Aorta (tissue), 5 donors: ENCODE measurements at places on chromosomes 12 and 14. TPM values are rescaled to one million over a fixed set of nuclear protein-coding genes. Genes with fewer than 3 reads are reported as not detected.

DNA sequence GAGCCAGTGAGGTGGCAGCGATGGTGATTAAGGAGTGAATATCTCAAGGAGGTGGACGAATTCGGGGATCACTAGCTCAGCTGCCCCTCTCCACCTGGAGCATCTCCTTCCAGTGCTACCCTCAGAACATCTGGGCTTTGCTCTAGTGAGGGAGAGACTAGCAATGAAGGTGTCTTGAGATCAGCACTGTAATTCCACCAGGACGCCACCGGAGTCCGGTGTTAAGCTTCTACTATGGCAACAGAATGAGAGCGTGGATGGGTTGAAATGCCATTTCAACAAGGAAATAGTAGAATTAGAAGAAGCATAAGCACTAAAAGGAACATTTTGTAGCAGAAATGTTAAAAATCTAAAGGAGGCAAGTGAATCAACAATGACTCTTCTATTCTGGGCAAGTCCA is 61.1 kb downstream of the NTF3 start:
- no peak for DNase-seq

DNA sequence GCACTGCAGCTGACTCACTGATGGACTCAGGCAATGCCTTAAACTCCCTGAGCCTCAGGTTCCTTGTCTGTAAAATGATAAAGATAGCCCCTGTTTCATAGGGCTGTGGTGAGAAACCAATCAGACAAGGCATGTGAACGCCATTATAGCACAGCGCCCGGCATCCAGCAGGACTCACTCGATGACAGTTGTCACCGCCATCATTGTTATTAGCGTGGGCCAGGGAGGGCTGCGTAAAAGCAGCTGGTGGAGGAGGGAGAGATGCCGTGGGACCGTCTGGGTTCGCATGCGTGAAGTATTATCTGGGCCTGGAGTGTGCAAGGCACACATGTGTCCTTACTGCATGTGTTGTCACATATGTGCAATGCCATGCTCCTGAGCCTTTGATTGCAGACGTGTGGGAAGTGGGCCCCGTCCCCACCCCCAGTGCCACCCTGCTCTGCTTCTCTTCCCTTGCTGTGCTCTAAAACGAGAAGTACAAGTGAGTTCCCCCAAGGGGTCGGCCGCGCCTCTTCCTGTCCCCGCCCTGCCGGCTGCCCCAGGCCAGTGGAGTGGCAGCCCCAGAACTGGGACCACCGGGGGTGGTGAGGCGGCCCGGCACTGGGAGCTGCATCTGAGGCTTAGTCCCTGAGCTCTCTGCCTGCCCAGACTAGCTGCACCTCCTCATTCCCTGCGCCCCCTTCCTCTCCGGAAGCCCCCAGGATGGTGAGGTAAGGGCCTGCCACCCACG is at the start of gene PTPN6:
PTPN6 (plus strand) TSS at position 546 of the 730 bp plus-strand sequence; CDS start at position 703, 157 bp downstream.
- peak; percentile 85 for DNase-seq

- DNase-seq, result no peak
These were observed 3.0 kb downstream of the MIS18BP1 start for GRCh38 chr14:45249856-45250575.

DNA sequence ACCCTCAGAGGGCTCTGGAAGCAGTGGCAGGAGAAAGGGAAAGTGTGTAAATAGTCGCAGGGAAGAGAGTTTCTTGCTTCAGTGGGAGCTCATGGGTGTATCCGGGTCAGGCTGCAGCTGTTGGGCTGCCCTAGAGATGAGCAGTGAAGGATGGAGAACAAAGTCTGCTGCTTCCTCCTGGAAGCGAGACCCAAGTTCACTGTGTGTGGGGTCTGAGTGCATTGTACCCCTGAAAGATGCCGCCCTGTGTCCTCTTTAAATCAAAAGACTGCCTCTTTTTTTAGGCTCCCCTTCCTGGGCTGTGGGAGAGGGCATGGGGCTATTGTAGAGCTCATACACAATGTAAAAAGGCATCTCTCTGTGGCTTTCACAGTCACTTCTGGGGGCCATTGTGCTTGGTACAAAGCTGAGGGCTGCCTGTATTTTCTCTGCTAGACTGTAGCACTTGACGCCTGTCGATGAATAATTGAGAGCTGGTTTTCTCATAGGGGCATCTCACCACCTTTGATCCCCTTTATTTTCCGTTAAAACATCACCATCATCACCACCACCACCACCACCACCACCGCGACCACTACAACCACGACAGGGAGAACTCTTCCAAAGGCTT is 16.7 kb downstream of the CHST11 start:
- no peak for DNase-seq

Gene BIN2
- total RNA-seq, result 9.4 TPM

DNA sequence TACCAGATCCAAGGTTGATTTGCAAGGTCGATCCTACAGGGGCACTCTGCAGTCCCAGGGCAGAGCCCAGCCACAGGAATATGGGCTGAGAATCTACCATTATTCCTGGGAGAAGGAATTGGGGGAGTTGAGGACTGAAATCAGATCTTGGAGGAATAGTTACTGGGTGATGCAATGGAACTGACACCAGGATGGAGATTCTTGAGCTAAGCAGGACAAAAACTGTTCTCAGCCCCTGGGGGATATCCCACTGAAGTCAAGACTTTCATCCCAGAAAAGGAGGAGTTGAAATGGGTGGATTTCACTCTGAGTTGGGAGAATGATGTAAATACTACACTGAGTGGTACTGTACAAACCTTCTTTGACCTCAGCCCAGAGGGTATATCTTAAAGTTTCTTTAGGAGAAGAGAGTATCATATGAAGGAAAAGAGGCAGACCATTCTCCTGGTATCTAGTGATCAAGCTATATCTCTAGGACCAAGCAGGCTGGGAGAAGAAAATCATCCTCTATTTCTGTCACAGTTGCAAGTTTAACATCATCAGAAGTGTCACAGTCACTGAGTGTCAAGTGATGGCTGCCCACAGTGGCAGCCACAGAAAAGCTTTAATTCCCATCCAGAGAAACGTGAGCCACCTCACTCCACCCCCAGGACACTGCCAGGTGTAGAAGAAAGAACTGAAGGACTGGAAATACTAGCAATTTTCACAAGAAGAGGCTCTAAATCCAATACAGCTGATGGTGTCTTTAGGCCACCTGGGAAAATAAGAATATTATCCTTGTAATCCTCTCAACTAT is 181.9 kb downstream of the NUAK1 start:
- no peak for DNase-seq

DNA sequence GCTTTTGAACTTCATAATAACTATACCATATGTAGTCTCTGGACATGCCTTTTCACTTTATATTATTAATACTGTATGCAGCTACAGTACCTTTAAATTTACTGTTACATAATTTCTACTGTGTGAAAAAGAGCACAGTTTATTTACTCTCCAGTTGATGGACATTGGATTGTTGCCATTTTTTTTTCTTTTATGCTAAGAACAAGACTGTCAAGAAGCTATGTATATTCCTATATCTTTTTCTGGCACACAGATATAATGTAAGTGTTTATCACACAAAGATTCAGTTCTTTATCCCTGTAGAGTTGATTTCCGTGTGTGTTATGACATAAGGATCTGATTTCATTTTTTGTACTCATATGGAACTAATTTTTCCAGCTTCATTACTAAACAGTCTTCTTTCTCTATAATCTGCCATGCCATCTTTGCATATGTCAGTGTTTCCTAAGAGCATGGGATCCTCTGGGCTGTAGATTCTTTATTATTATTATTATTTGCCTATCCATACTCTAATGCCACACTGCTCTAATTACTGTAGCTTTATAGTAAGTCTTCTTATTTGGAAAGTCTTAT is 593.0 kb upstream of the ATP2B1 start:
- no peak for DNase-seq

DNA sequence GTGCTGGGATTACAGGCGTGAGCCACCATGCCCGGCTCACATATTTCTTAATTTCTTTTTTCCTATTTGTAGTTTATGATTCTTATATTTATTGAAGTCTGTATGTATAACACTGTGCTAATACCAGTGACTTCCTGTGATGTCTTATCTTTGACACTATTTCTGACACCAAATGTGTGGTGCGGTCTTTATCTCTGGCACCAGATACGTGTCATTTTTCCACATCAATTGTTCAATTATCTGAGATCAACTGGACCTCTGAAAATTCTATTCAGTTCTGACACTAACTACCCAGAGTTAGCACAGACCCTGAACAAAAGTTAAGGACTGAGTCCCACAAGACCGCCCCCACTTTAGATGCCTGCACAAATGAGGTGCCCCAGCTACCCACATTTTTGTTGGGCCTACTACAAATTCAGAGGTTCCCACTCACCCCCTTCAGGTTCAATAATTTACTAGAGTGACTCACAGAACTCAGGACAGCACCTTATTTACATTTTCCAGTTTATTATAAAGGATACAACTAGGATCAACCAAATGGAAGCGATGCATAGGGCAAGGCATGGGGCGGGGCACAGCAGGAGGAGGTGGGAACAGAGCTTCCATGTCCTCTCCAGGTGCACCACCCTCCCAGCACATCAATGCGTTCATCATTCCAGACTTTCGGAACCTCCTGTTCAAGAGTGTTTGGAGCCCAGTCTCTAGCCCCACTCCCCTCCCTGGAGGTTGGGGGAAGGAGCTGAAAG is 11.6 kb upstream of the SRSF9 start:
- no peak for DNase-seq

GRCh38 chr12:43102546-43103264 is 449.3 kb downstream of the ADAMTS20 start:
- DNase-seq, result no peak

GRCh38 chr12:15550793-15551192 is 228.5 kb downstream of the PTPRO start:
- no peak for DNase-seq

DNA sequence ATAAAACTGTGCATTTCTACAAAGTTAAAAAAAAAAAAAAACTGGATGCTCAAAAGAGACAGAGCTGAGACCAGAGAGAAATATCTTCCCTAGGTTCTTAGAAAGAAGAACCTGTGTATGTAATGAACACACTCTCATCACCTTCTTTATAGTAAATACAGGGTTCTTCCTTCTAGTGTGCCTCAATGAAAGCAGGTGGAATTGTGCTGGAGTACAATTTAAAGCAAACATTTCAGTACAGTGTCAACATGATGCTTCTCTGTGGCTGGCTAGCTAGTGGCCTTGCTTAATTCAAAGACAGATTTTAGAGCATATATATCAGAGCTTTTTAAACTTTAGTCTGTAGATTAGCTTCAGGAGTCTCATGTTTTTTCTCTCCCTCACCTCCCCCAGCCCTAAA is 249.8 kb upstream of the ARHGAP5 start:
- no peak for DNase-seq

Gene STXBP6
- 1.8 TPM for total RNA-seq

DNA sequence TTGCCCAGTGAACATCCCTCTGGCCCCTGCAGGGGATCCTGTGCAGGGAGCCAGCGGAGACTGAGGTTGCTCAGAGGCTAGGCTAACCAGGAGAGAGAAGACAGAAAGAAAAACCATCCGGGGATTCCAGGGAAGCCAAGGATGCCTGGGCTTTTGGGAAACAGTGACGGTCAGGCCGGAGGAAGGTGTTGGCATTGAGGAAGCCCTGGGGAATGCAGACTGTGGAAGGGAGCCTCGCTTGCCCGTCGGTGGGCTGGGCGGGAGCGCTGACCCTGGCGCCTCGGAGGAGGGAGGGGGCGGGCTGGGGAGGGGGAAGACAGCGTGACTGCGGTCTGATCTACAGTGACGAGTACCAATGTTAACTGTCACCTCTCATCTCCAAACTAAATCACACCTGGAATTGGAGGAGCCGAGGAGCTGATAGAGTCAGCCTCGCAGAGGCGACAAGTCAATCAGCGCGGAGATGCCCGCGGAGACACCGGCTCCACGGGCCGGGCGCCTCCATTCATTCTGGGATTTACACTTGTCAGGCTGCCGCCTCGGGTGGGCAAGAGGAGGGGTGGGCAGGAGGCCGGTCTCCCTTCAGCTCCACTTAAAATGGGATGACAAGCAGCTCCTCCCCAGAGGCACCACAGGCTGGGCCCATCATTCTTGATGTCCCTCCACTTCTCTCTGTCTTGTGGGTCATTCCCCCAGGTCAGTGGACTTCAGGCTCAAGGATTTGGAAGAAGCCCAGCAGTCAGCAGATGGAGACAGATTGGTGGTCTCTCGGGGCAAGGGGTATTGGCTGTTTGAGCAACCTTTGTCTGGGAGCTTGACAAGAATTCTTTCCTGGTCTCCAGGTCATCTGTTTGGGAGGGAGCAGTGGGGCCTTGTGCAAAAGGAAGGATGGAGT is 20.4 kb upstream of the GPATCH2L start:
- no peak for DNase-seq

DNA sequence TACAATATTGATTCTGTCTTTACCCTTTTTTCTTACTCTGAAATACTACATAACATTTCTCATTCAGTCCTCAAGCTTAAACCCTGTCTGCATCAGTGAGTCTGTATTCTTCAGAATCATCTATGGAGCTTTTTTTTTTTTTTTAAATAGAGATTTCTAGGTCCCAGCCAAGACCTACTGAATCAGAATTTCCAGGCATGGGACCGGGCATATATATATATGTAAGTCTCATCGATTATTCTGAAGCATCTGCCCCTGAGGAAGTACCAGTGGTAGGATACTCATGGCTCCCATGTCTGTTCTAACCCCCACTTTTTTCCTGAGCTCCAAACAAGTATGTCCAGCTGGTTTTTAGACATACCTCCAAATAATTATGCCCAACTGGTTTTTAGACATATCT is 6.1 kb downstream of the DDX47 start:
- no peak for DNase-seq

DNA sequence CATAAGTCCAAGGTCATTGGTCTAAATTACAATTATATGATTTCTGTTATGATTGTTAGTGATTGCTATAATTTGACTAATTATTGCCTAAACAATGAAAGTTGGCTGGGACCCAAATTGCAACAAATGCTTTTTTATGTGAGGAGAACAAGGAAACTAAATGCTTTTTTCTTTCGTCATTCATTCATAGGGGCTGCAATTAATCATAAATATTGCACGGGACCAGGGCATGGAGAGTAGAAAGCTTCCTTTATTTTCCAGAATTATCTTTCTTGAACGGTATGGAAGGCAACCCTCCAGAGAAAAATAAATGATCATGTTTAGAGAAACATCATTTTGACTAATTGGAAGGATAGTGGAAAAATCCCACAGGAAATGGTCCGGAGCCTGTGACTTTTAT is 32.6 kb upstream of the ARHGAP5 start:
- no peak for DNase-seq

Gene CLEC1B
- not detected for total RNA-seq

Gene RTL1
- not detected for total RNA-seq

DNA sequence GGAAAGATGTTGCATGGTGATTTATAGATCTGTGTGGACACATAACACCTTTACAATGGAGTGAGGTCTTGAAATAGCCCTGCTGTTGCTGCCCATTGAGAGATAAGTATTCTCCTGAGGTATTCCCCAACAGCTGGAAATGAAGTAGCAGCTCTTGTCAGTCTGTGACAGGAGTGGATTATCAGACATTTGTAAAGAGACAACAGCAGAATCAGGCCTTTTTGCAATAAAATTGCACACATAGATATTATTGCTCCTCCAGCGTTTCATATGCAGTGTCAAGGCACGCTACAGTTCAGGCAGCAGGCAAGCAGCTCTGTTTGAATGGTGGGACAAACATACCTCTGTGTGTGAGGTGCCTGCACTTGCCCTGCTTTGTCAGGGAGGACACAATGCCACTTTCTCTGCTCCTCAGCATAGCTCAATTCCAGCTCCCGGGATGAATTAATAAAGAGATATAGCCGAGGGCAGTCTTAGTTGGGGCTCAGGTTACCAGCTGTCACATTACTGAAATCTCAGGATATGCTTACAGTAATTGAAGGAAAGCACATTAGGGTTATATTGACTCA is 49.4 kb downstream of the BICD1 start:
- DNase-seq, result no peak
